ENCODE measurements at places on chromosomes 3 and 15.
A peak's percentile ranks its signal among the peaks of the same experiment; 100 is the strongest.

- DNase-seq = no peak
Measured at GRCh38 chr3:39528844-39529243, 61.4 kb downstream of the MOBP start.

DNA sequence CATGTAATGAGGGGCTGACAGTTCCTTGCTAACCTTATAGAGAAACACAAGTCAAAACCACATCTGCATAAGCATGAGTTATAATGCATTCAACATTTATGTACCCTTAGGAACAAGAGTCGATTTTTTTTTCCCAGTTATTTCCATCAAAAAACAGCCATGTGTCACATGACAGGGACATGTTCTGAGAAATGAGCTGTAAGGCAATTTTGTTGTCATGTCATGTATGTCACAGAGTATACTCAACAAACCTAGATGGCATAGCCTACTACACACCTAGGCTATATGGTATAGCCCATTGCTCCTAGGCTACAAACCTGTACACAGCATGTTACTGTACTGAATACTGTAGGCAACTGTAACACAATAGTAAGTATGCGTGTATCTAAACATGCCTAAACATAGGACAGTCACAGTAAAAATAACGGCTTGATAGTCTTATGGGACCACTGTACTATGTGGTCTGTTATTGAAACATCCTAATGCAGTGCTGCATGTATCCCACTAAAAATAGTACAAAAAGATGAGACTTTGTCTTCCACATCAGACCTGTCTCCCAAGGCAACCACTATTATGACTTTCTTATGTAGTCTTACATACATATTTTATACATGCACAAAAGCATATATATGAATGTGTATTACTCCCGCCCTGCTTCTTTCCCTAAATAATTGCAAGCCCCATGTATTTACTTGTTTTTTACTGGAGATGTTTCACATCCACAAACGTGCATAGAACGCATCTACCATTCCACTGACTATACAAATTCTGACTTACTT lies 34.9 kb downstream of the LINS1 start:
- no peak for DNase-seq

DNA sequence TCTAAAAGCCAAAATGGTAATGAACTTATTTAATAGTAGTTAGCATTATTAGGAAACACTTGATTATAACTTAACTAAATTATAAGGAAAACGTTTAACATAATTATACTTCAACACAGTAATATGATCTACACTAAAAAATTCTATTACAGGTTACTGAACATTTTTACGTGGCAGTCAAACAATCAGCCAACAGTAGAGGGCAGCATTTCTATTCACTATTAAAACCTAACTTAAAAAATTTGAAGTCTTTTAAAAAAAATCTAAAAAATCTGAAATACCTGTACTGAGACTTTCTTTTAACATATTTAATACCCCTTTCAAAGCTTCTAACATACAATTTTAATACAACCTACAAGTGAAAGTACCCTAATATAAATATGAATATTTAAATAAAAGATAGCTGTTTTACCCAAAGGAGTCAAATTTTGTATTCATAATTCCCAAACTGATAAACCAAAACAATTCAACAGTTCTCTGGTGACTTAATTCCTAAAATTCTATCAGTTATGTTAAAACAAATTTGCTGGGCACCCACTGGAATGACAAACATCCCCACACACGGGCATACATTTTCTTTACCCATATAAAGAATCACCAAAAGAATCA lies 41.5 kb downstream of the DLG1 start:
- DNase-seq = peak; percentile 46

DNA sequence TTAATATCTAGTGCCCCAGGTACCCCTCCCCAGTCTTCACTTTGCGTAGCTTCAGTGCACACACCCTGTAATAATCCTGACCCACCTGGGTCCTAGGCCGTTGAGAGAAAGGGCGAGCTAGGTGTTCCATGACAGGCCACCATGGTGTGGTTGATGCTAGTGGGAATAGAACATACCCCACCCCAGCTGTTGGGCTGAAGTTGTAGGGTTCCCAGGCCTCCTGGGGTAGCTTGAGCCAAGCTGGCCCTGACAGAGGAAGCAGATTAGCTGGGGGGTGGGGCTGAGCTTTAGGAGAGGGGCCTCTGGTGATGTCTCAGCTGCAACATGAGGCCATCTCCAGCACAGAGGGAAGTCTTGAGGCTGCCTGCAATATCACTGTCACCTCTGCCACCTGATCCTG lies 40.5 kb downstream of the RAB11A start:
- DNase-seq = no peak

- DNase-seq = no peak
Measured at GRCh38 chr15:76208786-76209424, 102.4 kb downstream of the ETFA start.

GRCh38 chr3:119659606-119660291 lies 640 bp downstream of the POPDC2 start:
- DNase-seq = no peak

DNA sequence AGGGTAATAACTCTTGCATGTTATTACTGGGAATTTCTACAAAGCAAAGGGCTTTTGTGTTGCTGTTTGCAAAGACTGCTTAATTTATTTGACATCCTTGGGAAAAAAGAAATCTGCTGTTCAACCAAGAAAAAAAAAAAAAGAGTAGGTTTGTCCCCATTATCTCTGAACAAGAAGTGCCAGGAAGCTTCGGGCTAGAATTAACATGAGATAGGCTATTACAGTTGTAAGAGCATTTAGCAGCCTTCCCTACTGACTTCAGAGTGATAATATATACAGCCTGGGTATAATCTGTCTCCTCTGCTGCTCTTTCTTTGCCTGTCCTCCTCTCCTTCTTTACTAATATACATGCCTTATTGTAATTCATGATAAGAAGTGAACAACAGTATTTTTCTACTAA lies 23.3 kb upstream of the CHMP2B start:
- DNase-seq = no peak

- no peak for DNase-seq
Measured at GRCh38 chr15:63044645-63045464, 2.3 kb downstream of the TPM1 start.

- DNase-seq = no peak
Measured at GRCh38 chr3:70539908-70540307, 227.5 kb upstream of the MDFIC2 start.

GRCh38 chr15:65204931-65205660 lies 6.2 kb downstream of the CILP start:
- DNase-seq = no peak

DNA sequence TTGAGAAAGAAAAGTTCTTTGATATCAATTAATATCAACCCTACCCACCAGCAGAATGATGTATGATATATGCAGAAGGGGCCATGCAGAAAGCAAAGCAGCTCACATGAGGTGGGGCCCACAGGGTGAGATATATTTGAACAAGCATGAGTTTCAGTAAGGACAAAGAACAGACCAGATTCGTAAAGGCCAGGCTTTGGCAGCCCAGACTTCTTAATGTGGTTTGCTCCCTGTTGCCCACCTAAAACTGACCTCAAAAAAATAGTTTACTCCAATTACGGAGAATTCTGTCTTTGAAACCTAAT lies 255.7 kb upstream of the WNT5A start:
- no peak for DNase-seq

DNA sequence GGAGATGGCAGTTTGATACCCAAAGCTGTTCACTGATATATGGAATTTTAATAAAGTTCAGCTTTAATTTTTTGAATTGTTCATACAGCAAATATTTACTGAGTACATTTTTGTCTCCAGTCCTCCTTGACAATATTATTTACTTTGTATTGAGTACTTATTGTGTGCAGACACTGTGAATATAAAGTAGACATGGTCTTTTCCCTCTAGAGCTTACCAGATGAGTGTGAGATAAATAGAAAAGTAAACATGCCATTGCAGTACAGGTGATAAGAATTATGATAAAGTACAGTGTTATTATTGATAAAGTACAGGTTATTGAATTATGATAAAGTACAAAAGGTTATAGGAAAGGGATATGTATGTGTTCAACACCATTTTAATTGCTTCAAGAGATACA lies 2.1 kb downstream of the UBA5 start:
- DNase-seq = no peak

GRCh38 chr3:114374433-114374990 lies 80.7 kb downstream of the TIGIT start:
- DNase-seq = no peak

- DNase-seq = no peak
Measured at GRCh38 chr3:157793745-157794144, 290.5 kb upstream of the VEPH1 start.

- no peak for DNase-seq
Measured at GRCh38 chr15:83871808-83872559, 218.1 kb downstream of the ADAMTSL3 start.

GRCh38 chr3:54132685-54133084 lies 10.3 kb downstream of the CACNA2D3 start:
- no peak for DNase-seq

GRCh38 chr3:66107855-66108254 lies 69.1 kb upstream of the MAGI1 start:
- no peak for DNase-seq

DNA sequence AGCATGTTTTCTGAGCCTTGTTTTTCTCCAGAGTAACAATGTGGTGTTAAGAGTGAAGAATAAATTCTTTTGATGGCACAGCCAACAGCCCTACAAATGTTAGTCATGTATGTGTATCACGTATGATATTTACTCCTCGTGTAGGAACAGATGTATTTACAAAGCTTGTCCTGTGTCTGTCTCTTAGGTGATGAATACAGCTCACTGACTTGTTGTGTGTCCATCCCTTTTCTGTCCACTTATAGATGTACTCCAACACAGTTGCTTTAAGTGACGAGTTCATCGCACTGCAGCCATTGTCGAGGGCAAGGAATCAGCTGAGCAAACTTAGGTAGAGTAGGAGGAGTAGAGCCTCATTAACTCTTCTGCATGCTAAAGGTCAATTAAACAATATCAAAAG lies 78.1 kb downstream of the DCUN1D1 start:
- no peak for DNase-seq

- no peak for DNase-seq
Measured at GRCh38 chr3:27544372-27544865, 60.2 kb upstream of the SLC4A7 start.

DNA sequence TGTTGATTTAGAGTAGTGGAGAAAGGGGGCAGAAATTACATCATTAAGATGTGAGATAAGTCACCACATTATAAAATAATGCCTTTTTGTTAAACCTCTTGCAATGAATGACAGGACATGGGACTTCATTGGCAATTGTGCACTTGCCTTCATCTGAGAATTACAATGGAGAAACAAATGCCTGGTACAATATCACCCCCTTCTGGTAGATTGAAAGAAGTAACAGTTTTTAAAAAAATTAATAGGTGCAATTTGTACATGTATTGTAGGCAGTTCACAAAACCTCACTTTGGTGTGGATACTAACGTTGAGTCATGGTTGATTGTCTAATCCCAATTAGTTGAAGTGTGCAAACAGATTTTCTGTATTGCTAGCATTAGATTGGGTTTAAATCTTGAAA lies 4.6 kb upstream of the P2RY14 start:
- peak; percentile 62 for DNase-seq

DNA sequence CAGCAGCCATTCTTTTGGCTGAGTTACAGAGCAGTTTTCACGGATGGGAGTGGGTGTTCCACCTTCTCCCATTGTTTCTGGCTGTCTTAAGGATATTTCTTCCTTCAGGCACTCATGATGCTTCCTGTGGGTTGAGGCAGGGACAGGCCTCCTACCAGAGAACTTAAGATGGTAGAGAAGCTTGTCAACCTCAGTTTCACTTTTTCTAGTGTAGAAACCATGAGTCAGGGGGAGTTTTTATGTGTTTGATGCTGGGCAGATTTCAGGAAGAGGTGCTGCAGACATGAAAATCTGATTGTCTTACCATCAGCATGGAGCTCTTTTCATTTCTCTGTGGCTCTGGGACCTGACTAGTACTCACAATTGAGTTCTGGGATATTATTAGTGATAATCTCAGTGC lies 48.7 kb upstream of the VEPH1 start:
- DNase-seq = no peak

DNA sequence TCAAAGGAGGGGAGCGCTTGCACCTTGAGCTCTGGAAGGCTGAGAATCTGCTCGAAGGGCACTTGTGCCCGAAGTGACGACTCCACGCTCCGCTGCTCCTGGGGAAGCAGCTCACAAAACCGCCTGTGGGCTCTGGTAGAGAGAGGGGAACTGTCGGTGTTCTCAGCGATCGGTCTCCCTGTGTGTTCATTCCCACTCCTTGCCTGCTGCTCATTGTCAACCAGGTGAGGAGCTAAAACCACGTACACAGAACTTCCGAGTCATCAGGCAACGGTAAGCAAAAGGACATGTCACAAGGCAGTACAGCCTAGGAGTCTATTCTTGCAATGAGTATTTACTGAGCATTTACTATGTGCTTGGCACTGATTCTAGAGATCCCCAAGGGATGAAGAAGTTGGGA lies 1.5 kb downstream of the CIB1 start:
- DNase-seq = no peak

- DNase-seq = peak; percentile 20
Measured at GRCh38 chr15:22811640-22812039, 25.2 kb downstream of the NIPA1 start.

GRCh38 chr15:80840182-80841130 lies 61.3 kb downstream of the CEMIP start:
- no peak for DNase-seq

DNA sequence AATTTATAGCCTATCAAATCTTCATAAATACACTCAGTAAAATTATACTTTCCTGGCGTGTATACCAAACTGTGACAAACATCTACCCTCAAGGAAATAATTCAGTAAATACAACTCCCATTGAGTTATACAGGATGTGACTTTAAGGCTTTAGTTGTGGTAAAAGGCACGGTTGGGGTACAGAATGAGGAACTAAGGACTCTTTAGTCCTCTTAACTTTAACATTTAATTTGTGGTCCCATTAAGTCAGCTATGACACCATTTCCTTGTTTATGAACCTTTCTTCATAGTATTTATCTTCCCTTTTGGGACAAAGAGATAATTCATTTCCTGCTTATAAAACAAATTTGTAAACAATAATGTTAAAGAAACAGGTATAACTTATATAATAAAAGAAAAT lies 30.2 kb downstream of the IFT80 start:
- no peak for DNase-seq

GRCh38 chr15:62883938-62884479 lies 158.5 kb upstream of the TPM1 start:
- DNase-seq = no peak

- DNase-seq = no peak
Measured at GRCh38 chr3:67531181-67532101, 123.0 kb downstream of the SUCLG2 start.

GRCh38 chr3:50512131-50512530 lies 8.7 kb upstream of the CACNA2D2 start:
- peak; percentile 19 for DNase-seq

- DNase-seq = peak; percentile 13
Measured at GRCh38 chr3:192875971-192876565, 41.6 kb downstream of the MB21D2 start.

- no peak for DNase-seq
Measured at GRCh38 chr15:25597571-25597970, 158.7 kb upstream of the UBE3A start.

GRCh38 chr3:48429960-48430707 lies at the start of gene PLXNB1:
Gene PLXNB1, minus strand, starts transcription at chr3:48430086. Its CDS starts 5,475 bp downstream, at chr3:48424611.
- DNase-seq = peak; percentile 58

- DNase-seq = no peak
Measured at GRCh38 chr15:80587816-80588456, 107.2 kb upstream of the ABHD17C start.

GRCh38 chr15:29942143-29942542 lies 119.9 kb upstream of the TJP1 start:
- peak; percentile 45 for DNase-seq

Data from NCI-H524 (cell line).